Forelimb muscle (tissue), 1 donor: ENCODE measurements at places on chromosomes 11 and 22. TPM values are rescaled to one million over a fixed set of nuclear protein-coding genes. Genes with fewer than 3 reads are reported as not detected.

- peak; percentile 9 for DNase-seq
Measured at GRCh38 chr11:83241291-83241946, 44.7 kb downstream of the CCDC90B start.

DNA sequence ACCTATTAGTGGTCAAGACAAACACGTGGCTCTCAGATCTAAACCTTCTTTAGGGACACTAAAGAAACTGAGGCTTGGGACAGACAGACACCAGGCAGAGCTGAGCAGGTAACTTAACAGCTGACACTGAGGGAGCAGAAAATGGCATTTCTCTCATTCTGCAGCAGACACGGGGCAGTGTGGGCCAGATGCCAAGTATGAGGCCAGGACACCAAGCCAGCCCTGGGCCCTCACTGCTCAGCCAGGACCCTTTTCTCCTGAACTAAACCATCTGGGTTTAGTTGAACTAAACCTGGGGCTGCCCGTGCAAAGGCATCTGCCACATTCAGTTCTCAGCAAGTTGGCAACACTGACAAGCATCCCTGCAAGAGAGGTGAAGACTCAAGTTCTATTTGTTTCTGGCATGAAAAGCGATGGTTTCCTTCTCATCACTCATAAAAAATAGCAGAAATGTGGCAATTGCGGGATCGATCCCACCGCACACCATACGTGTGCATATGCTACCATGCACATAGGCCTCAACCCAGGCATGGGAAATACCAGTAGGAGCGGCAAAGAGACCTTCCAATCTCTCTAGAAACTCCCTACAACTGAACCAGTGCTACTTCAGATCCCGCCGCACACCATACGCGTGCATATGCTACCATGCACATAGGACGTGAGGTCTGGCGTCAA, 100.1 kb upstream of the BID start:
- no peak for DNase-seq

GRCh38 chr11:17972987-17973386, 39.9 kb downstream of the SERGEF start:
- DNase-seq: peak; percentile 20

DNA sequence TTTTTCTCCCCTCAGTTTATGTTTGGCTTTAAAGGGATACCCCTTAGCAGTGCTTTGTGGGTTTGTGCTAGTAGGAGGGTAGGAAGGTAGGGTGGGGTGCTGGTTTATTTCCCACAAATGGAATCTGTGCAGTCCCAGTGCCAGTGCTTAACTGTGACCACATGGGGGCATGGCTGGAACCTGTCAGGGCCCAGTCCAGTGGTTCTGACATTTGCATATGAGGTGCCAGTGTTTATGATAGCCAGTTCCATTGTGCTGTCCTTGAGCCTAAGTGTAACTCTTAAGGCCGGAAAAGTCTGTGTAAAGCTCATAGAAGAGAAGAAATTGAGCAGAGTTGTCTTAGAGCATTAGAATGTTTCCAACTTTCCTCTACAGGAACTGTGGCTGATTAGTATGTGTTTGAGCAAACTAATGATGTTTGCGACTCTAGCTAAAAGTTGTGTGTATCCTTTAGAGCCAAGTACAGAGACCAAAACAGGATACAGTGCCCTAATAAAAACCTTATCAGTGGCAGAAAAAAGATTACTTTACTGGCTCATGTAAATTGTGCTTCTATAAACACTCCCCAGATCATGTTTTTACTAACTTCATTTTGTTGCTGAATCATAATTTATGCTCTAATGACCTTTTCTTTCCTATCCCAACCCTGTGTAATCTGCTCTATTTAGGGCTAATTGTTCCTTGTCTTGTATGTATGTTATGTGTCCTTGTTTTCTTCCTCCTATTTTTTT, 38.1 kb downstream of the DIXDC1 start:
- no peak for DNase-seq

Gene SMTN
- 258 TPM for polyA plus RNA-seq

Gene SLC22A6
- polyA plus RNA-seq: not detected
